Stimulated activated CD4-positive, alpha-beta T cell treated with anti-CD3 and anti-CD28 coated beads, Interleukin-2, amount 100 ng/mL, for 24 hours (primary cell): ENCODE measurements at places on chromosomes 16 and 17.

- no peak for DNase-seq
Observed at GRCh38 chr16:22848451-22848850, 34.5 kb downstream of the HS3ST2 start.

- no peak for DNase-seq
Observed at GRCh38 chr16:79317026-79317425, 283.5 kb downstream of the MAF start.

DNA sequence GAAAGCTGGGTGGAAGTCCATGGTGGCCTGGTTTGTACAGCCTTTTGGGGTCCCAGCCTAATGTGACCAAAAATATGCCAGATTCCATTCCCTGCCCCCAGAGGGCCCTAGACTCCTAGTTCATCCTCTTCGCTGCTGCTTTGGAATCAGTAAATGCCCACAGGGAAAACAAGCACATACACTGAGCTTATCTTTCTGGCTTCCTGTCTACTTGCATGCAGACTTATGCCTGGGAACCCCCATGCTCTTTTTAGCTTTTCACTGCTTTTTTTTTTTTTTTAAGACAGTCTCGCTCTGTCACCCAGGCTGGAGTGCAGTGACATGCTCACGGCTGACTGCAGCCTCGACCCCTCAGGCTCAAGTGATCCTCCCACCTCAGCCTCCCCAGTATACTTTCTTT is 6.2 kb upstream of the CD300LG start:
- DNase-seq: no peak

DNA sequence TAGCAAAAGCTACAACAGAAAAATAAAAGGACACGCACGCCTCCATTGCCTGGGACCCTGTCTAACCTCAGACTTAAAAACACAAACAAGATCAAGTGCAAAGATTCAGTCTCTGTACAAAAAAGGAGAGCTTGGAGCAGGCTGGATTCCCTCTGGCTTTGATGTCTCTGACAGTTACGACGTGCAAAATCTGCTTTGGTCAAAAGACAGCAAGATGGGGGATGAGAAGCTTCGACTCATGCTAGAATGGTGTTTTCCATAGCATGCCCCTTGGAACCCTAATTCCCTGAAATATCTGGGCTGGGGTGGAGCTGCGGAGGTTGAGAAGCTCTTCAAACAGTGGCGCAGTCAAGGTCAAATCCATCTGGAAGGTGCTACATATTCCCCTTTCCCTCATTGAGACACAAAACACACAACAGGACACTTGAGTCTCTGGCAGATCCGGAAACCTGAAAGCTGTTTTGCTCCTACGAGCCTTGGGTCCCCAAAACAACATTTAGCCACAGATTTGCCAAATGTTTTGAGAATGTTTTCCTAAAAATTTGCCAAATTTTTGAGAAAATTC is 9.1 kb downstream of the MYH11 start:
- no peak for DNase-seq

GRCh38 chr17:47745037-47745380 is 12.0 kb downstream of the TBX21 start:
- DNase-seq: no peak

GRCh38 chr17:64041912-64042311 is 21.5 kb upstream of the ICAM2 start:
- DNase-seq: no peak

DNA sequence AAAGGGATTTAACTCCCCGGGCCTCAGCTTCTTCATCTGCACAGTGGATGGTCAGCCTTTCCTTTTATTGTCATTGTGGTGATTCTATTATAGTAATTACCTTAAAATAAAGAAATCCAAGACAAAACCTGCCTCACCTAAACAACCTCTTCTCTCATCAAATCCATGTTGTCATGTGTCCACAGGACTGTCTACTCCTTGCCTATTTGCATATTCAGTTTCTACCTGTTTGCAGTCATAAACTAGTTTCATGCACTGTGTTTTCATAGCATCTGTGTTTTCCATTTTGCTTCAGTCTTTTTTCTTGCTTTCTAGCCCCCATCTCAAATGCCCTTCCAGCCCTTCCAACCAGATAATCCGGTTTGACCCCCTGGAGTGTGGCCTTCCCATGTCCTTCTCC is 44.3 kb upstream of the CPNE2 start:
- DNase-seq: no peak

DNA sequence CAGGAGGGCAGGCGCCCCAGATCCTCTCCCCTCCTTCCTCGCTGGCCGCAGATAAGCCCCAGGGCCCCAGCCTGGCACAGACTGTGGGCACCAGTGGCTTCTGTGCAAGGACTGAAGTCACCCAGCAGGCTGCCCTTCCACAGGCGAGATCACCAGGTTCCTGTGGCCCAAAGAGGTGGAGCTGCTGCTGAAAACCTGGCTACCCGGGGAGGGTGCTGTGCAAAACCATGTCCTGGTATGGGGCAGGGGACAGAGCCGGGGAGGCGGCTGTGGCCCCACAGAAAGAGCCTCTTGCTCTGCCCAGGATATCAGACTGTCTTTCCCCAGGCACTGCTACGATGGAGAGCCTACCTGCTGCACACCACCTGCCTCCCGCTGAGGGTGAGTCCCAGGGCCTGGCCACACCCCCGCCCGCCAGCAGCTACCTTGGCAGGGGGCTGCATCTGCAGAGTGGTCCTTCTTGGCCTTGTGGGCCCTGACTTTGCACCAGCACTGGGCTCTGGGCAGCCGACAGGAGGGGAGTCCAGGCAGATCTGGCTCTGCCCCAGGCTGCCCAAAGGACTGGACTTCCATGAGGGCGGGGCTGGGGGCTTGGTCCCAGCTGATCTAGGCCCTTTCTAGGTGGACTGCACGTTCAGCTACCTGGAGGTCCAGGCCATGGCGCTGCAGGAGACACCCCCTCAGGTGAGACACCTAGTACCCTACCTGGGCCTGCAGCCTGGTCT is 615 bp downstream of the CARMIL2 start:
- DNase-seq: no peak

DNA sequence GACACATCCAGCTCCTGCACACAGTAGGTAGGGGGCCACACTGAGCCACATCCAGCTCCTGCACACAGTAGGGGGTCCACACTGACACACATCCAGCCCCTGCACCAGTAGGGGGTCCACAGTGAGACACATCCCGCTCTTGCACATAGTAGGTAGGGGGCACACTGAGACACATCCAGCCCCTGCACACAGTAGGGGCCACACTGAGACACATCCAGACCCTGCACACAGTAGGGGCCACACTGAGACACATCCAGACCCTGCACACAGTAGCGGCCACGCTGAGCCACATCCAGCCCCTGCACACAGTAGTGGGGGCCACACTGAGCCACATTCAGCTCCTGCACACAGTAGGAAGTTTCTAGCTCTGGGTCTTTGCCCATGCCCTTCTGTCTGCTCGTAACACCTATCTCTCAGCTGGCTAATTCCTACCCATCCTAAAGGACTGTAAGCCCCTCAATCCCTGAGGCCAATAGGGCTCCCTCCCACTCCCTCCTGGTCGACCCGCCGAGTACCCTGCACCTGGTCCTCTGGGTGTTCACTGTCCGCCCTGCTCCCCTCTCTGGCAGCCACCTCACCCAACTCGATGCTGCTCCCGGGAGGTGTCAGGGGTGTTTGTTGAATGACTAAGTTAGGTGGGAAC is 9.4 kb upstream of the ATP2A3 start:
- DNase-seq: no peak

DNA sequence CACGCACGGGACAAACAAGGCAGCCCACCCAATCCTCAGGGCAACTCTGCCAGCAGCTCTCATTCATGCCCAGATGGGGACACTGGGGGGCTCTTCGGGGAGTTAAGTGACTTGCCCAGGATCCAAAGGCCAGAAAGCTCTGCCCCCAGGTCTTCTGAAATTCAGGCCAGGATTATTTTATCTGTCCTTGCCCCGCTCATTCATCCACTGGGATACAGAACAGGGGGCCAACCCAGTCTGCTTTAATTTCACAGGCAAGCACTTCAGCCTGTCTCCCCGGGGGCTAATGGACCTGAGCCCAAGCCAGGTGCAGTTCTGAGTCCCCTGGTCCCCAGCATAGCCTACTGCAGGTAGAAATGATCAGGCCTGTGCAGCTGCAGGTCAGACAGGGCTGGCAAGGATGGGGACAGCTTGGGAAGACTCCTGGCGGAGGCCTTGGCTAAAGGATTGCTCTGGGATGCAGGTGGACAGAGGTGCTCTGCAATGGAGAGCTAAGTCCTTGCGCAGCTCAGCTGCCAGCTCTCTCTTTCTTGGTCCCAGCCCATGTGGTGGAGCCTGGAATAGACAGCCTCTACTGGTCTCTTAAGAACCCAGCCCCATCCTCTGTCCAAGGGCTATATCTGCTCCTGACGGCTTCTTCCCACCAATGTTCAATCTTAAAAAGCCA is 766 bp upstream of the B3GNT9 start:
- no peak for DNase-seq
